Fibroblast of gingiva (primary cell): ENCODE measurements at places on chromosomes 13 and 19.

GRCh38 chr13:94483970-94484369 is 4.5 kb upstream of the DCT start:
- no peak for DNase-seq

- no peak for DNase-seq
Measured at GRCh38 chr19:35618857-35619256, 6.3 kb downstream of the HAUS5 start.

GRCh38 chr19:47663435-47663910 is 49.7 kb upstream of the EHD2 start:
- DNase-seq = peak; percentile 97

DNA sequence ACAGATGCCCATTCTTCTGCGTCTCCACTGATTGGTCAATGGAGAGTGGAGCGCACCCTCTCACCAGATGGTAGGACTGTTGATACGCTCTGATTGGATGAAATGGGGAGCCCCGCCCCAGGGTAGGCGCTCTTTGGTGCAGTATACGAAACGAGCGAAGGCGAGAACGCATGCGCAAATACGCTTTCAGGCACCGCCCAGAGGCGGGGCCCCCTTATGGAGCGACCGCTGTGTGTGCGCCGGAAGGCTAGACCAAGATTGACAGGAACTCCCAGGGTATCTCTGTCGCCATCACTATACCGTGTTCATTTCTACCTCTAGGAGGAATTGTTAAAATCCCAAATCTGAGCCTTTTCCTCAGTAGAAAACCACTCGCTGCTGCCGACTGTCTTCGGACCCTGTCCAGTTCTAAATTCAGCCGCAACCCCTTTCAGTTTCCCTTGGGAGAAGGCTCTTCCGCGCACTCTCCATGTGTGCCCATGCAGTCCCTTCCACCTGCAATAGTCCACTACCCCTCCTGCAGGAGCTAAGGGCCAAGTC is 720 bp upstream of the HNRNPL start:
- no peak for DNase-seq

DNA sequence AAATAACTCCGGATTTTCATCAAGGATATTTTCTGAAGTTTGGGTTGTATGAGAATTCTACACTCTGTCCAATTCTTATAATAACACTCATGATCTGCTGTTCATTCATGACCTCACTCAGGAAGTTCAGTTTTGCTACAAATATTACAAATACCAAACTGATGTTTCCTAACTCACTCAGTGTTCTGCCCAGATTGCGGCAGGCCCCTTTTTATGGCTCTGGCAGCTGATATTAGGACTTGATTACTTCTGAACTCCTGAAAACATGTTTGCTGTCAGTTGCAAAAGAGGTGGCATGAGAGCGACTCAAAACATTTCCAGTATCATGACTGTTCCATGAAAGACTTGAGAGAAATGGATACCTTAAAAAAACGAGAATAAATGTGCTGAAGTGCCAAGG is 188.0 kb downstream of the RGCC start:
- peak; percentile 94 for DNase-seq
